ENCODE measurements at places on chromosomes 6 and 20. TPM values are rescaled to one million over a fixed set of nuclear protein-coding genes. Genes with fewer than 3 reads are reported as not detected.

GRCh38 chr20:59577037-59577808 lies 27.1 kb upstream of the PHACTR3 start:
- no peaks in the 10 kb centered on the region for H3K4me1 ChIP-seq
- no peak overlapping the region for H3K27ac ChIP-seq
- DNase-seq, result no peak
- H3K4me3 ChIP-seq, result no peak overlapping the region

DNA sequence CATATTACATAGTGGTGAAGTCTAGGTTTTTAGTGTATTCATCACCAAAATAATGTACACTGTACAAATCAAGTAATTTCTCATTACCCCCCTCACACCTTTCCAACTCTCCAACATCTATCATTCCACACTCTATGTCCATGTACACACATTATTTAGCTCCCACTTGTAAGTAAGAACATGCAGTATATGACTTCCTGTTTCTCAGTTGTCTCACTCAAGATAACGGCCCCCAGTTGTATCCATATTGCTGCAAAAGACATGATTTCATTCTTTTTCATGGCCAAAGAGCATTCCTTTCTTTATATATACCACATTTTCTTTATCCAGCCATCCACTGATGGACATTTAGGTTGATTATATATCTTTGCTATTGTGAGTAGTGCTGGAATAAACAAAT lies 86.0 kb downstream of the UBE3D start:
- no peaks in the 10 kb centered on the region for H3K36me3 ChIP-seq
- H3K27me3 ChIP-seq, result no peaks in the 10 kb centered on the region
- H3K27ac ChIP-seq, result no peak overlapping the region

DNA sequence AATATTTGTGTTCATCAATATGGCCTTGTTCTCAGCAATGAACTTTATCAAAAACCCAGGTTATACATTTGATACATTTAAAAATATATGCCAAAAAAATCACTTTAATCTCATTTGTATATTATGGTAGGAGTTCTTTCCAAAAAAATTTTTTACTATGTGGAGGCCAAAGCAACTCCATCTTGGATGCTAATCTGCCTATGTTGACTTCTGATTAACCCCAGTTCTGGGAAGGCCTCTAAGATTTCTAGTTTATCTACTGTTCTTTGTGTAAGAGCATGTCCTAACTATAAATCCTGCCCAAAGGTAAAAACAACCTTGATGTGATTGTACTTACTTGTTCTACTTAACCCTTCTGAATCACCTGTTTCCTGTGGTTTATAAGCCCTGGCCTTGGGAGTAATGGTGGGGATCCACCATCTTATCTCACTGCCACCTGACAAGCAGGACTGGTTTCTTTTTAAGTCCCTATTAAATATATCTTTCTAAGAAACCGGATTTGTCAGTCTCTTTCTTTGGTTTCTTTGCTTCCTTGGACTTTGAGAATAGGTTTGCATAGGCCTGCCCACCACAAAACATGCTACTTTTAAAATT lies 46.7 kb downstream of the RNGTT start:
- no peaks in the 10 kb centered on the region for H3K4me1 ChIP-seq
- H3K36me3 ChIP-seq, result no peaks in the 10 kb centered on the region
- H3K4me3 ChIP-seq, result no peak overlapping the region
- no peak for DNase-seq

DNA sequence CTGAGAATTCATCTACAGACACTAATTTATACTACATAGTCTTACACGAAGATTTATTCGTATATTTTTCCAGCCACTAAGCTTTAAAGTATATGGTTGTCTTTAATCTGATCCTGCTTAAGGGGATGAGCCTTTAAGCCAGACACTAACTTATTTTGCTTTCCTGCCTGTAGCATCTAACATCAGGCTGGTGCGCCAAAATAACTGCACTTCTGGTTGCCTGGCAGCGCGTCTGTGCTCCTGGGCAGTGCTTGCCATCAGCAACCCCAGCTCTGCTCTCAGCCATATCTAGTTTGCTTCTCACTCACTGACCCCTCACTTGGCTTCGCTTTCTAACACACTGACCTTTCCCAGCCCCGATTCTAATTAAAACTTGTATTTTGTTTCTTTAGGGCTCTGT lies 21.8 kb downstream of the HMGCLL1 start:
- H3K36me3 ChIP-seq, result no peaks in the 10 kb centered on the region
- no peaks in the 10 kb centered on the region for H3K4me1 ChIP-seq
- no peak for DNase-seq

DNA sequence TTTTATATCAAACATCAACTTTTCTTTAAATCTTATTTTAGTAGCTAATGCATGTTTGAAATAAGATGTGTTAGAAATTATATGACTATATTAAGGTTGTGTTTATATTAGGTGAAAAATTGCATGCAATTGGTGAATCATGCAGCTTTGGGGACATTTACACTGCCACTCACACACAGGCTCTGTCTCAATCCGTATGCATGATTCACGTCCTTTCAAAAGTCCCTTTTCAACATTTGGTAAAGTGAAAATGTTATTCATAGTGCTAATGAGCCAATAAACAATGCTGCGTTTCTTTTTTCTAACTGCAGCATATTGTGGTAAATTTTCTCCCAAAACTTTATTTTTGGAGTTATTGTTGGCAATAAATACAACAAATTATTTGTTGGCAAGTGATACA lies 198.0 kb downstream of the FUT9 start:
- no peak overlapping the region for H3K4me3 ChIP-seq
- H3K36me3 ChIP-seq, result no peaks in the 10 kb centered on the region
- no peak for DNase-seq
- no peaks in the 10 kb centered on the region for H3K27me3 ChIP-seq
- no peak overlapping the region for H3K27ac ChIP-seq

- H3K4me1 ChIP-seq, result peaks cover 11% of the 10 kb centered on the region
- H3K27ac ChIP-seq, result no peak overlapping the region
- no peak for DNase-seq
- no peaks in the 10 kb centered on the region for H3K27me3 ChIP-seq
These were observed 6.0 kb downstream of the CEP85L start for GRCh38 chr6:118645395-118645794.

The PHACTR3 gene
- not detected for total RNA-seq

- H3K4me3 ChIP-seq, result peak overlapping the region; percentile 70
- no peak overlapping the region for H3K27ac ChIP-seq
- peak; percentile 62 for DNase-seq
- no peaks in the 10 kb centered on the region for H3K36me3 ChIP-seq
These were observed 469 bp downstream of the SYNJ2 start for GRCh38 chr6:157982102-157982562.

The LIN28B gene
- total RNA-seq, result not detected

The MAFB gene
- total RNA-seq, result 1.8 TPM

- no peaks in the 10 kb centered on the region for H3K27me3 ChIP-seq
- H3K4me3 ChIP-seq, result no peak overlapping the region
- H3K4me1 ChIP-seq, result no peaks in the 10 kb centered on the region
- DNase-seq, result no peak
- H3K27ac ChIP-seq, result no peak overlapping the region
- no peaks in the 10 kb centered on the region for H3K36me3 ChIP-seq
These were observed 475.3 kb upstream of the SOX4 start for GRCh38 chr6:21118216-21118780.

- no peaks in the 10 kb centered on the region for H3K27me3 ChIP-seq
- peak overlapping the region; percentile 73 for H3K4me3 ChIP-seq
- peaks cover 1% of the 10 kb centered on the region for H3K36me3 ChIP-seq
- peak; percentile 75 for DNase-seq
- peak overlapping the region; percentile 57 for H3K27ac ChIP-seq
These were observed 1.4 kb downstream of the GFOD1 start for GRCh38 chr6:13485923-13486562.

- DNase-seq, result peak; percentile 96
- peaks cover 43% of the 10 kb centered on the region for H3K36me3 ChIP-seq
- H3K4me1 ChIP-seq, result peaks cover 43% of the 10 kb centered on the region
- no peaks in the 10 kb centered on the region for H3K27me3 ChIP-seq
These were observed at the start of gene HLA-F for GRCh38 chr6:29723262-29723665. Gene HLA-F, plus strand, starts transcription at chr6:29723434. Its CDS starts 30 bp downstream, at chr6:29723464.

DNA sequence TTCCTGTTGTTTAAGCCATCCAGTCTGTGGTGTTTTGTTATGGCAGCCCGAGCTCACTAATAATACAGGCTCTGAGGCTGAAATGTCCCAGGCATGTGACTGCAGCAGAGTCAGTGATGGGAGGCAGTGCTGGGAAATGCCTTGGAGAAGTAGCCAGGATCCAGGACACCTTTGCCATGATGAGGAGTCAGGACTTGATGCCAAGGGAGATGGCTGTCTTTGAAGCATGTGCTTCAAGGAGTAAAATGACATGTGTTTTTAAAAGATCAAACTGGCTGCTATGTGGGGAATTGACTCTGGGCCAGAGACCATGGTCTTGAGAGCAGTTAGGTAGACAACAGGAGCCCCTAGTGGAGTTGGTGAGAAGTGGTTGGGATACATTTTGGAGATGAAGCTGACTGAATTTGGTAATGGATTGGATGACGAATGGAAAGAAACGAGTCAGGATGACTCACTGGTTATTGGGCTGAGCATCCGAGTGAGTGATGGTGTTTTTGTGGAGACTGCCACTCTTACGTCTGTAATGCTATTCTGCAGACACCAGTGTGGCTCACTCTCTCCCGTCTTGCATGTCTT lies 322.2 kb downstream of the PLCB1 start:
- H3K4me1 ChIP-seq, result no peaks in the 10 kb centered on the region
- no peaks in the 10 kb centered on the region for H3K36me3 ChIP-seq
- H3K27ac ChIP-seq, result no peak overlapping the region
- no peaks in the 10 kb centered on the region for H3K27me3 ChIP-seq
- H3K4me3 ChIP-seq, result no peak overlapping the region

The MYB gene
- total RNA-seq, result 1.4 TPM

- no peak overlapping the region for H3K27ac ChIP-seq
- H3K27me3 ChIP-seq, result no peaks in the 10 kb centered on the region
- H3K36me3 ChIP-seq, result no peaks in the 10 kb centered on the region
- H3K4me1 ChIP-seq, result no peaks in the 10 kb centered on the region
- no peak overlapping the region for H3K4me3 ChIP-seq
These were observed 166.6 kb upstream of the MARCKS start for GRCh38 chr6:113690281-113691259.

GRCh38 chr6:170033666-170034065 lies 257.2 kb downstream of the DLL1 start:
- no peak overlapping the region for H3K4me3 ChIP-seq
- no peak overlapping the region for H3K27ac ChIP-seq
- no peaks in the 10 kb centered on the region for H3K27me3 ChIP-seq
- H3K36me3 ChIP-seq, result no peaks in the 10 kb centered on the region
- DNase-seq, result no peak

DNA sequence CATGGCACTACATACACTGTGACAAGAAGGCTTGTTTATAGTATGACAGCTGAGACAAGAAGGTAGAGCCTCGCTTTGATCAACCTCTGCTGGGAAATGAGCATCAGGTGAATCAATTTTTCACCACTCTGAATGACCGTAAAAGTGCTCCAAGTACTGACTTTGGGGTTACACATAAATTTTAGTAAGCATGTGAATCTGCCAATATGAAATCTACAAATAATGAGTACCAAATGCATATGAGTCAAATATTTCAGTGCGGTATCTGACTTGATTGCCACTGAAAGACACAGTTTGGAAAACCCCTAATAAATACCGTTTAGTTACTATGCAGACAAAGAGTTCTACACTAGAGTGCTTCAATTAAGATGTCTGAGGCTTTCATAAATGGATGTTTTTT lies 77.8 kb downstream of the ATG5 start:
- no peak overlapping the region for H3K4me3 ChIP-seq
- no peak overlapping the region for H3K27ac ChIP-seq
- H3K36me3 ChIP-seq, result peaks cover 15% of the 10 kb centered on the region
- no peaks in the 10 kb centered on the region for H3K27me3 ChIP-seq
- H3K4me1 ChIP-seq, result no peaks in the 10 kb centered on the region

The SLC25A27 gene
- 3.8 TPM for total RNA-seq

GRCh38 chr6:112701201-112701600 lies 354.1 kb downstream of the RFPL4B start:
- H3K27ac ChIP-seq, result no peak overlapping the region
- no peaks in the 10 kb centered on the region for H3K36me3 ChIP-seq
- no peaks in the 10 kb centered on the region for H3K4me1 ChIP-seq

The SLC32A1 gene
- not detected for total RNA-seq

GRCh38 chr6:159836718-159837490 lies 36.8 kb downstream of the PNLDC1 start:
- no peak for DNase-seq
- H3K27ac ChIP-seq, result no peak overlapping the region
- no peaks in the 10 kb centered on the region for H3K27me3 ChIP-seq
- no peaks in the 10 kb centered on the region for H3K4me1 ChIP-seq
- no peak overlapping the region for H3K4me3 ChIP-seq
- no peaks in the 10 kb centered on the region for H3K36me3 ChIP-seq

GRCh38 chr6:149861603-149862423 lies 2.3 kb downstream of the LRP11 start:
- H3K27me3 ChIP-seq, result peaks cover 28% of the 10 kb centered on the region
- H3K4me3 ChIP-seq, result no peak overlapping the region
- no peaks in the 10 kb centered on the region for H3K36me3 ChIP-seq
- peaks cover 13% of the 10 kb centered on the region for H3K4me1 ChIP-seq

GRCh38 chr6:109174916-109175315 lies 79.6 kb downstream of the CEP57L1 start:
- no peaks in the 10 kb centered on the region for H3K27me3 ChIP-seq
- H3K27ac ChIP-seq, result no peak overlapping the region
- no peak for DNase-seq

DNA sequence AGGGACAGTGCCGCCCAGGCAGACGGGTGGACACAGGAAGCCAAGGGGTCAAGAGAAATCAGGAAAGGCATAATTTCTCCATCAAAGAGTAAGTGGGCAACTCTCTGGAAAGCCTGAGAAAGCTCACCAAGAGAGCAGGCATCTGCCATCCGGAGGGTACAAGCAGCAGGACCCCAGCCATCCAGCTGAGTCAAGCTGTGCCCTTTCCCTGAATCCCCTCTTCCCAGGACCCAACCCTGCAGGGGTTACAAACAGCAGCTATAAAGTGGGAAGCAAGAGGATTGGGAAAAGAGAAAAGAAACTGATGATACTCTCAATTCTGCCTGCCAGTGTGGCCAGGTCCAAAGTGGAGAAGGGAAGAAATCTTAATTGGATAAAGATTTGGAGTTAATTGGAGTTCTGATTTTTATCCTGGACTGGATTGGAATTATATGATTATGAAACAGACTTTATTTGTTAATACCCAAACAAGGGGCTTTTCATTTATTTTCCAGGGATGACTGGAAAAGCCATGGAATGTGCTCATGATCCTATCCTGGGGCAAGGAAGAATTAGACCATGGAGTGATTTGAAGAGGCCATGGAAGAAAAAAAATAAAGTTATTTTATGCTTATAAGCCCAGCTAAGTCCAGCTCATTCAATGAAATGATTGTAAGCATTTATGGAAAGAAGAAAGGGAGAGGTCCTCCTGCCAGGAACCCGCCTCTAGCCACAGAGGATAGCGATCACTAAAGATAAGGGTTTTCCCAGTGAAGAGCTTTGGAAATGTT lies 34.9 kb downstream of the NHLRC1 start:
- no peaks in the 10 kb centered on the region for H3K36me3 ChIP-seq
- H3K27ac ChIP-seq, result no peak overlapping the region
- H3K4me3 ChIP-seq, result no peak overlapping the region
- H3K4me1 ChIP-seq, result no peaks in the 10 kb centered on the region
- H3K27me3 ChIP-seq, result no peaks in the 10 kb centered on the region

DNA sequence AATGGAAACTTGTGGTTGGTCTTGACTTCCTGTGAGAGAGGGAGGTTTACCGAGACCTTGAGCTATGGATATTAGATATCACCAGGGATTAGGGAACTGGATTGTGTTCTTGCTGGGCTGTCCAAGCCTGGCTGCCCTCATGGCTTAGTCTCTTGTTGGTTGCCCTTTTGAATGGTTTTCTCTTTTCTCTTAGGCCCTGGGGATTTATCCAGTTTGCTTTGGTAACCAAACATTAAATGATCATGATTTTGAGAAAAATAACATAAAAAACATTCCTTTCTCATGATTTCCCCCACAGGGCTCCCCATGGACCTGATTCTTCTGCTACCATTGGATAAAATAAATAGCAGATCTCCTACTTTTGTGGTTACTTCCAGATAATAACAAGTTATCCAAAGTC lies 306.4 kb upstream of the RNF217 start:
- H3K27me3 ChIP-seq, result no peaks in the 10 kb centered on the region
- no peak overlapping the region for H3K27ac ChIP-seq
- no peak for DNase-seq
- no peaks in the 10 kb centered on the region for H3K36me3 ChIP-seq
- no peak overlapping the region for H3K4me3 ChIP-seq

All from B cell (primary cell).